ENCODE measurements at places on chromosomes 4 and X.

DNA sequence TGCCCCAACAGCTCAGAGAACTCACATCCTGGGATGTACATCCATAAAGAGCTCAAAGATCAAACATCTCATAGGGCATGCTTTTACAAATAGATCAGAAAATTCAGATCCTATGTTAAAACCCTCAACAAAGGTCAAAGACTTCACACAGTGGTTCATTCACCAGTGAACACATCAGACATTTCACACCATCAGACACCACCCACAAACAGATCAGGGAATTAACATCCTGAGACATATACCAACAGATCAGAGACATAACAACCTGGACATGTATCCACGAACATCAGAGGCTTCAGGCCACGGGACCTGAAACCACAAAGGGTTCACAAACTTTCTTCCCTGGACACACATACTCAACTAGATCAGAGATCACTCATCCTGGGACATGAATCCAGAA is 23.4 kb downstream of the SUV39H1 start:
- no peak for DNase-seq

- DNase-seq, result no peak
Observed at GRCh38 chrX:119638725-119639471, 32.7 kb upstream of the NKRF start.

- DNase-seq, result peak; percentile 61
Observed at GRCh38 chrX:54182194-54182863, 725 bp downstream of the FAM120C start.

DNA sequence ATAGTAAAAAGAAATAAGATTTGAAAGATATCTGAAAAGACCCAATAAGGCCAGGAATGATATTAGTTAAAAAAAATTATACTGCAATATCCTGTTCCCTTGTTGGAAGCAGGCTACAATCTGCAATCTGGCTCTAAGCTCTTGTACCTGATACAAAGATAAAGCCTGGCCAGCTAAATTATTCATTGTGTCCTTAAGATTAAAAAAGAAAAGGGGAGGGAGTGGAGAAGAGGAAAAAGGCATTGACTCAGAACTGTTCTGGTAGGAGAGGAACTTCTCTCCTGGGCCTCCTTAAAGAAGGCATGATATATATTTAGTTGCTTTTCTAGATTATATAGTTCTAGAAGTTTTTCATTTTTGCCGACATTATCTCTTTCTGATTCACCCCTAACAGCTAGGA is 46.7 kb downstream of the IRF2 start:
- no peak for DNase-seq
